ENCODE measurements at places on chromosomes 12 and 14. TPM values are rescaled to one million over a fixed set of nuclear protein-coding genes. Genes with fewer than 3 reads are reported as not detected.

DNA sequence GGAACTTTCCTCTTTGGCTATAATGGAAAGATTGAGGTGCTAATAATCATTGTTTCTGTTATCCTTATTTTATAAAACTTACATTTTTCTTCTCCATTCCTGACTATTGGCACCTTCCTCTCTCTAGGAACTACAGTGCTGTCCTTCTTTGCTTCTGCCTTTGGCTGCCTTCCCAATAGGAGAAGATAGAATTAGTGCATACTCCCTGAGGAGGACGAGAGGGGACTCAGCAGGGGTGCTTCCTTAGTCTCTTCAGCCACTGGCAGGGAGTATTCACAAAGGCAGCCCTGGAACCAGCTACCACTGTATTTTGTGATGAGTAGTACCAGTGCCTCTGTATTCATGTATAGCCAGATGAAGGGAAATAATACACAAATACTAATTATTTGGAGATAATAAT is 208.5 kb downstream of the FOXG1 start:
- DNase-seq: no peak

GRCh38 chr14:50363714-50364111 is 33.0 kb downstream of the CDKL1 start:
- no peak for DNase-seq

Gene MYO1H
- not detected for polyA plus RNA-seq

DNA sequence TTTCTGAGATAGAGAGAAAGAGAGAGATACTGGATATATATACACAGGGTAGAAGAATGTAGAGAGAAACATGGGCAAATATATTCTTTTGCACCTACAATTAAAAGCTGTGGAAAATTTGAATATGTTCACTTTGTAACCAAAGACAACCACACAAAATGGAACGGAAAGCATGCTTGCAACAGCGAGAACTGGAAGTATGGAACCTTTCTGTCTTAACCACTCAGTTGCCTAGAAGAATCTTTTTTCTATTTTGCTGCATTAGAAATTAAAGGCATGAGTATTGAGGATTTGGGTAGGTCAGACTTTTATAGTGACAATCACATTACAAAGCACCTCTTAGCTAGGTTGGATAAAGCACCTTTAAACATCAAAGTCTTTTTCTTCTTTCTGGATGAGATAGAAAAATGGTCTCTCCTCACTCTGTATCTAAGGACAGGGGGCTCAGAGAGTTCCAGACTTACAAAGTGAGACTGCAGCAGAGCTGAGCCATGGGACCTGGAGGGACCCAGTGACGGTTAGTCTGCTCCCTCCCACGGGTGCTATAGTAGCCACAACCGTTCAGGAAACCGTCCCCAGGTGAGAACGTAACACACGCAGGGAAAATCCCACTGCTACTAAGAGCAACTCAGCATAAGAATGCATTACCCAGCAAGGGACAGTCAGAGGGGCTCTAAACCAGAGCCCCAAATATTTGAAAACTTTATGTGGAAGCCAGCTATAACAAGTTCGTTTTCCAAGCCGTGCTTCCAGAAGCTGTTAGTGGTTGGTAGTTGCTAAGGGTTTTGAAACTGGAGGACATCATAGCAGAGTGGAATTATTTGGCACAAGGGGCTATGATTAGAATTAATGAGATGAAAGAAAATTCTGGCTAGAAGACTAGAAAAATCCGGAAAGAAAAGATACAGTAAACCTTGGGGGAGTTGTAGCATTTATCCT is 97.1 kb downstream of the DAD1 start:
- no peak for DNase-seq

DNA sequence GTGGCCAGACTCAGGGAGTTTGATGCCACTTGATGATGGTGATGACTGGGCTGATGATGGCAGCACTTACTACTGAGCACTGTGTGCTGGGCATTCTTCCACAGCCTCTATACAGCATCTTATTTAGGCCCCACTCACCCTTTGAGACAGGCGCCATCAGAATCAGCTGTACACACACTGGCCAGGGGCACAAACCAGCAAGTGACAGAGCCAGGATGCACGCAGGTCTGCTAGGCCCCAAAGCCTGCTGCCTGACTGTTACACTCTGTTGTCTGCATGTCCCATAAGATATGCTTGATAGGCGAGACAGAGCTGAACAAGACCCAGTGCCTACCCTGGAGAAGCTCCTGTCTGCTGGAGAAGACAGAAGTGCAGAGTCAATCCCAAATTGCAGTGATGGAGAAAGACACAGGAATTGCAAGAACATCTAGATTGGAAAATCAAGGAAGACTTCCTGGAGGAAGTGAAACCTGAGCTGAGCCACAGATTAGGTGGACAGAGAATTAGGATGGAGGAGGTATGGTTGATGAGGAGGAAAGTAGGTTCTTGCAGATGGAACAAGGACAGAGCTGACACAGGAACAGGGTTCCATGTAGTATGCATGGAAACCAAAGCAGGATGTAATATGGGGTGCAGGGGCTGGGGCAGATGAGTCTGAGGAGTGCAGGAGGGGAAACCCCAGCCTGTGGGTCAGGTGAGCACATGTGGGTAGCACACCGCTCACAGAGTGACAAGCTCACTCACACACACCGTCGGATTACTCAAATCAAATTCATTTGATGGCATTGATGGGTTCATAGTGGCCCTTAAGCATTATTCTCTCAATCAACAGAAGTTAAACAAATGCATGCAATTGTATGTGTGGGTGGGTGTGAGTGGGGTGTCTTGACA is 117.3 kb downstream of the BEGAIN start:
- DNase-seq: no peak

Gene PRB2
- polyA plus RNA-seq: not detected

DNA sequence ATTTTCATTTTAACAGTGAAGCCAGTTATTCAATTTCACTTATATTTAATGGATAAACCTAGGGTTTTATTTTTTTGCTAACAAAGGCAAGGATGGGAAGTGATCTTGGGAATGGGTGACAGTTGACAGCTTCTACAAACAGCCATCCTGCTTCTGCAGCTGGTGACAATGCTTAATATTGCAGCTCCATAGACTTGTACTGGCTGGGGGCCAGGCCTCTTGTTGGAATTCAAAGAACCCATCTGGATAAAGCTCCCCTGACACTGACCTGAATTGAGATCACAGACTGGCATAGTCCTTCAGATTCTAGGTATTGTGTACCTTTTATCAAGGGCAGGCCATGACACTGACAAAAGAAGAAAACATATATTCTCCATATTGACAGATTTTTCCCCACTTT is 664.6 kb upstream of the FOXG1 start:
- DNase-seq: no peak

- DNase-seq: peak; percentile 64
Measured at GRCh38 chr14:61355892-61356325, 34.5 kb downstream of the PRKCH start.

Gene GPRC5D
- polyA plus RNA-seq: not detected

DNA sequence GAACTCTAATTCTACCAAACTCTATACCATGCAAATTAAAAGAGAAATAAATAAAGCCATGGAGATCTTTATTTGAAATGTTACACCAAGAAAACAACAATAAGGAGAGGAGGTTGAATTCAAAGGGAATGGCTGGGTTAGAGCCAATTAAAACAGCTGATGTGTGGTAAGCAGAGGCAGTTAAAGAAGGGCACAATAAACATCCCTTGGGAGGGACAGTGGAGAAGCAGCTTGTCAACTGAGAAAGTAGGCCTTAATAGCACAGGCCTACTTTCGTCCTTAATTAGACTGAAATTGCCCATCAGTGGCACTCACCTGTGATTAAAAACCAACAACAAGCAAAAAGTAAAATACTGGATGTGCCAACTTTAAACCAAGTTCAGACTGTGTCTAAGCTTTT is 16.3 kb upstream of the NAV3 start:
- DNase-seq: no peak

- no peak for DNase-seq
Measured at GRCh38 chr14:36057452-36058116, 118.9 kb downstream of the PTCSC3 start.

- peak; percentile 53 for DNase-seq
Measured at GRCh38 chr14:54653712-54654469, 87.0 kb downstream of the SAMD4A start.

GRCh38 chr14:97315790-97316189 is 518.6 kb downstream of the VRK1 start:
- DNase-seq: no peak

- DNase-seq: no peak
Measured at GRCh38 chr14:68658943-68659931, 133.6 kb downstream of the ZFP36L1 start.

Gene LUM
- 5.3 TPM for polyA plus RNA-seq

Gene MYL2
- 17,490 TPM for polyA plus RNA-seq

GRCh38 chr14:59631237-59631636 is 54.6 kb upstream of the CCDC175 start:
- no peak for DNase-seq

Gene SYT1
- 0.05 TPM for polyA plus RNA-seq

- DNase-seq: no peak
Measured at GRCh38 chr12:95182868-95183415, 34.3 kb downstream of the FGD6 start.

DNA sequence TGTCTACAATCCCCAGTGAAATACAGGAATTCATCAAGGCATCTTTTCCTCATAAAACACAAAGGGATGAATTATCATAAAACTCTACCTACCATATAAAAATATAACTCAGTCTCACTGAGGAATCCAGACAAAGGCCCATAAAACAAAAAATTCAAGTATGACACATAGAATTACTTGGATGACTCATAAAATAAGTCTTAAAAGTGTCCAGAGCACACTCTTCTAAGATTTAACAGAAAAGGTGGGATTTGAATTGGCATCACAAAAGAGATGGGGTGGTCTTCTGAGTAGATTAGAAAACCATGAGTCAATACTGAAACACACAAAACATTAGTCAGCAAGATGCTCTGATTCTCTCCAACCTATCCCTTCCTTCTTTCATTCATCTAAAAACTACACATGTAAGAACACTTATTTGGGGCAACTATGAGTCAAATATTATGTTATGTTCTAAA is 202.7 kb upstream of the GARIN6 start:
- no peak for DNase-seq

Gene FLRT2
- polyA plus RNA-seq: 2.4 TPM

GRCh38 chr12:108722992-108723766 is 8.1 kb downstream of the CORO1C start:
- DNase-seq: no peak

- no peak for DNase-seq
Measured at GRCh38 chr12:56425193-56425592, 24.0 kb downstream of the TIMELESS start.

- DNase-seq: no peak
Measured at GRCh38 chr12:125381373-125381772, 316.1 kb downstream of the AACS start.

DNA sequence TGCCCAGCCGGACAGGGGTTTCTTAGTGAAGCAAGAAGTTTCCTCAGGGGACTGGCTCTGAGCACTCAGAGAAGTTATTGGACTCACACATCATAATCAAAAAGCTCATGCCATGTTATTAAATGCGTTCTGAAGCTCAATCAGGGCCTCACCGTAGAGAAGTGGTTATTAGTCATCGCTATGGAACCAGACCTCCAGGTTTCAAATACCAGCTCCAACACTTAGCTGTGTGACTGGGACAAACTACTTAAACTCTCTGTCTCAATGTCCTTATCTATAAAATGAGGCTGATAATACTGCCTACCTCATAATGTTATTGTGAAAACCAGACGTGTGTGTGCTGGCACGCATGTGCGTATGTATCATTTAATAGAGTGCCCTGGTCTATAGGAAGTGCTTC is 7.3 kb downstream of the STAT6 start:
- no peak for DNase-seq

Gene TXNRD1
- polyA plus RNA-seq: 202 TPM

Gene LBHD2
- polyA plus RNA-seq: not detected

Gene ANKRD33
- polyA plus RNA-seq: not detected

DNA sequence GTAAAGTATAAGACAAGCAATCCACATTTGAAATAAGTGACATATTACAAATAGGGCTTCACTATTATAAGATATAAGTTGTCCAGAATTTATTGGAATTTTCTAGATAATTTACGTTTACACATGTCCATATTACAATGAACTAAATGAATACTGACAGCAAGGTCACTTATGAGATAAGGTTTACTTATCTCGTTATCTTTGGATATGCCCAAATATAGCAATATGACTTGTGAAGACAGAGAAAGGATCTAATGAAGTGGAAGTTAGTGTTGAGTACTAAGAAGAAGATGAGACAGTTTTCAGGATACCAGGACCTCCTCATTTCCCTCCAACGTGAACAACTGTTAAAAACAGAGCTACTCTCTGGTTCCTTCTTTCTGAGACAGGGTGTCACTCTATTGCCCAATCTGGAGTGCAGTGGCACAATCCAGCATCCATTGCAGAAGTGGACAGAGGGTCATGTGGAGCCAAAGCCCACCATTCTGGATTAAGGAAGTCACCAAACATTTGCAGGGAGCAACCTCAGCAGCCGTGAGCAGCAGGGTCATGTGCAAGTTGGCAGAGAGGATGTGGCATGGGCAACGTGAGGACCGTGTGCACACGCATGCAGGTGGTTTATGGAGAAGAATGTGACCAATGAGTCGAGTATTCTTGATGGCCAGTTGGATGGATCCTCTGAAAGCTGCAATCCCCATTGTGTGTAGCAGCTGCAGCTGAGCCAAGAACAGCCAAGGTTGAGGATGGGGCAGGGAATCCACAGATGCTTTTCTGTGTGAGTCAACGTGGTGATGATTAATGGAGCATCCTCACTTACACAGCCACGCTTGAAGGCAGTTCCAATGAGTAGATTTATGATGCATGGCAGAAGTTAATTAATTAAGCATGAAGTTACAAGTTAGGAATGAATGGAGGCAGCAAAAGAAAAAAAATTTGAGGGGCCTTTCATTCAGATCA is 111.0 kb downstream of the BICD1 start:
- peak; percentile 16 for DNase-seq

- no peak for DNase-seq
Measured at GRCh38 chr12:13126494-13126893, 23.0 kb upstream of the GSG1 start.

Gene SAMD15
- 0.17 TPM for polyA plus RNA-seq

DNA sequence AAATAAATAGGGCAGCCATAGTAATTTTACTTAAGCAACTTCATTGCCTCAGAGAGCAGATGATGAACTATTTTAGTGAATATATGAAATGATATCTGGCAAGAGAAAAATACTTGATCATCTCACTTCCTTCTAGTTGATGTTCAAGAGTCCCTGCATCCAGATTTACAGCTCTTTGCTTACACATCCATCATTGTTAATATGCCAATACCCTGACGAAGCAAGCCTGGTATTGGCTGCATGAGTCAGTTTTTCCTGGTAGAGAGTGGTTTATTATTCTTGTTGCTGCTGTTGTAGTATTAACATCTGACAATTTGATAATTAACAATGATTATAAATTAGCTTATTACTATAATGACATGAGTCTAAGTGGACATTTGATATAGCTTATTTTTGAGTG is 681.9 kb downstream of the NRXN3 start:
- no peak for DNase-seq

- no peak for DNase-seq
Measured at GRCh38 chr12:28036940-28037339, 64.4 kb upstream of the PTHLH start.

DNA sequence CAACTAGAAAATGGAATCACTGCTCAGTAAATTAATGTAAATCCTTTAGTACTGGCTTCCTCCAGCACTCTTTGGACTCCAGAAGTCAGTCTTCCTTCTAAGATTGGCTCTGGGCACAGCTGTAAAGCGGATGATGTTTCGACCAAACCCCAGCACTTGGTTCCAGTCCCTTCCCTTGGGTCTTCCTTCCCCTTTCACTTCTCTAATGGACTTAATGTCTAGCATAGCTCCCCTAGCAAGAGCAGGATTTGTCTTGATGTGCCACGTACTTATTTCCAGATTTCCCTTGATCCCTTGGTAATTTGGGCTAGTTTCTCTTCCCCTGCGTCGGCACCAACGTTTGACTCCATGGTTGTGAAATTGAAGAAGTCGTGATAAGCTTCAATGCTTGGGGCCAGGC is 28.3 kb downstream of the C12orf75 start:
- no peak for DNase-seq

Gene OR5AU1
- not detected for polyA plus RNA-seq

Gene MOK
- polyA plus RNA-seq: 4.5 TPM
